Stimulated activated CD4-positive, alpha-beta T cell treated with anti-CD3 and anti-CD28 coated beads, Interleukin-1b, Interleukin-23, amount 100 ng/mL, for 1 hour (primary cell): ENCODE measurements at places on chromosomes 12 and 14.

GRCh38 chr12:91874086-91874865 lies 271.4 kb downstream of the BTG1 start:
- DNase-seq: no peak

GRCh38 chr12:3195337-3195736 lies 118.2 kb downstream of the TSPAN9 start:
- no peak for DNase-seq

DNA sequence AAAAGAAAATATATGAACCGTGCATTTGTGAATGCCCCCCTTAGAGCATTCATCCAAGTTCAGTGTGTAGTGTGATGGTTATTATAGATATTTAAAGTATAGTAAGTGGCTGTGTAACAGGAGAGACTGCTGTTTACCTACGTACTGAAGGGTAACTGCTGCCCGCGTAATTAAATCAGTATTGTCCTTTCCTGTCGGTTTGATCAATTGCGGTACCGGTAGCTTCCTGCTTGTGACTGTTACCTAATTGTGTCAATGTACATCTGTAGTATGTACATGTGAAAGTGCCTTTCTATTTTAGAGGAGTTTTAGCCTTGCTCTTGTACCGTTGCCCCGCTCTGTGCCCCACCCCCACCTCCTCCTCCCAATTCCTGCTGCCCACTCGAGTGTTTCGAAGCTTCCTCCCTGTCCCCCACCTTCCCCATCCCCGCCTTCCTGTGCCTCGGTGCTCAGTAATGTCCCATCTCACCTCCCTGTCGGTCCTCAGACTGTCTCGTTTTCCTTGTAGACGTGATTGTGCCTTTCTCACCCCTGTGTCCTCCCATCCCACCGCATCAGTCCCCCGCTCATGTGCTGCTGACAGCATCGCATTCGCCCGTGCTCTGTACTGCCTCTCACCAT lies 75.0 kb downstream of the KICS2 start:
- DNase-seq: no peak

DNA sequence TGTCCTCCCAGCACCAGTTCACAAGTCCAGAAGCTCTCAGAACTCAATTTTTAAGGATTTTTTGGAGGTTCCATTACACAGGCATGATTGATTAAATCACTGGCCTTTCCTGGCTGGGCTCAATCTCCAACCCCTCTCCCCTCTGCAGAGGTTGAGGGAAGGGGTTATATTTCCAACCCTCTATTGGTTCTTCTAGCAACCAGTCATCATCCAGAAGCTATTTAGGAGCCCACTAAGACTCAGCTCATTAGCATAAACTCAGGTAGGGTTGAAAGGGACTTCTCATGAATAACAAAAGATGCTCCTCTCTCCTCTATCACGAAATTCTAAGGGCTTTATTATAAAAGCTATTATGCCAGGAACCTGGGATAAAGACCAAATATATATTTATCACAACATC lies 41.5 kb downstream of the SPPL3 start:
- DNase-seq: no peak

DNA sequence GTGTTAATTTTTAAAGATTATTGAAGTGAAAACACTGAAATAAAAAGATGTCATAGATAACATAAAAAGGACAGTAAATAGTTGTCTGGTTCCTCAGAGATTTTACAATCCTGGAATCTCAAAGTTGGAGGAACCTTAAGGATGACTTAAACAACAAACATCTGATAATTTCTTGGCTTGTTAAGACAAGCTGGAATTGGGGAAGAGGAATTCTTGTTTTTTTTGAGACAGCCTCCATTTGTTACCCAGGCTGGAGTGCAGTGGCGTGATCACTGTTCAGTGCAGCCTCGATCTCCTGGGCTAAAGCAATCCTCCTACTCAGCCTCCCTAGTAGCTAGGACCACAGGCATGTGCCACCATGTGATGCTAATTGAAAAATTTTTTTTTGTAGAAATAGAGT lies 2.3 kb downstream of the ZNF410 start:
- DNase-seq: no peak

- no peak for DNase-seq
These were observed 18.8 kb downstream of the NCKAP5L start for GRCh38 chr12:49809381-49809905.

DNA sequence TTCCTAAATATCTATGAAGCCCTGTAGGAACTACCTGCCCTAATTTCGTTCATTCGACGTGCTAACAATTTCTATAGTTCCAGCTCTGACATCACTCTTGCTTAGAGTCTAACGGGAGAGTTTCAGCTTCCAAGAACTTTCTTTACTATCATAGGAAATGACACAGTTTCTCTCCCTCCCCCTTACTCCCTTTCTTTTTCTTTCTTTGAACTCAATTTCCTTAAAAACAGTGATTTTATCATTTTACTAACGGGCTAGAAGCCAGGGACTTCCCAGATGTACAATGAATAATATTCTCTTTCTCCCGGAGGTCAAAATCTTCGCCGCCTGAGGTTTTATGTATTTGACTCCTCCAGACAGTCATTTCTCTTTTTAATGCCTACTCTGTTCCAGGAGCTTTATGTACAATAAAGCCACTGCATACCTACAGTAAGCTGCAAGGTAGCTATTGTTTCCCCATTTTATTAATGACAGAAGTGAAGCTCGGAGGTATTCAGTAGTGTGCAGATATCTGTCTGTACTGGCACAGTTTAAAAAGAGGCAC lies 15.7 kb downstream of the SMCO2 start:
- DNase-seq: no peak

GRCh38 chr12:104323899-104324298 lies 20.4 kb downstream of the EID3 start:
- DNase-seq: no peak

DNA sequence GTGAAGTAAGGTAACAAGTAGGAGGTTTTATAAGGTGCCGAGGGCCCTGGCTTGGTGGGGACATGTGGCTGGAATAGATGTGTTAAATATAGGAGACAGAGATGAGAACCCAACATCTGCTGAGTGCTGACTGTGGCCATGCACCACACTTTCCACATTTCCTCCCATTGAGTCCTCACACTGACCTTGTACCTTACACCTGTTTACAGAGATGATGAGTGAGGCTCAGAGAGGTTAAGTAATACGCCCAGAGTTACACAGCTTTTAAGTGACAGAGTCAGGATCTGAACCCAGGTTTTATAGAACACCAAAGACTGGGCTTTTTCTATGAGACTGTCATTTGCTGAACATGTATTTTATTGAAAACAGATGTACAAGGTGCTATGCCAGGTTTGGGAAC lies 70.8 kb upstream of the LTA4H start:
- no peak for DNase-seq

DNA sequence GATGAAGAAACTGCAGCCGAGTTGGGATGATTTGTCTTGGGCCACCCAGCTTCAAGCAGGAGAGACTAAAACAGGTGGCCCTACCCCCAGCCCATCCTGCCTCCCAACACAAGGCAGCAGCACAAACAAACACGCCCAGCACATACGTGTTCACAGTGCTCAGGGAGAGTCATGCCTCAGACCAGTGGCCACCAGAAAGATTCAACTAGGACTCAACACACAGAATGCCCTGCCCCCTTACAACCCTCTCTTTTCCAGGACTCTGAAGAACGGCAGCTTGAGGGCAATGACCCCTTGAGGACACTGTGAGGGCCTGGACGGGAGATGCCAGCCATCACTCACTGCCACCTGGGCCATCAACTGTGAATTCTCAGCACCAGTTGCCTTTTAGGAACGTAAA lies 75.0 kb downstream of the NT5DC3 start:
- no peak for DNase-seq

DNA sequence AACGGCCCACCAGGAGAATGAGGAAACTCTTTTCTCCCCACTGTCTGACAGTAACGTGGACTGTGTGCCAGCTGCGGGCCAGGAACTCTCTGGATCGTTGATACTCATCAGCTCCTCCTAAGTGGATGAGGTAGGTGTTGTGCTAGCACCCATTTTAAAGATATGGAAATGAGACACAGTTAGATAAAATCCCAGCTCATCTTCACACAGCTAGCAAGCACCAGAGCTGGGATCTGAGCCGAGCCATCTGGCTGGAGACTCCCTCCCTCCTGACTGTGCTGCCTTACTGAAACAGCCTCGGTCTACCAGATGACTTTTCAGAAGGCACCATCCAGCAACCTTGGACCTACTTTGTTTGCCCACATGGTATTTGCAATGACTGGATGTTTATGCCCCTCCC lies 49.2 kb downstream of the TMEM132D start:
- DNase-seq: no peak

- DNase-seq: no peak
These were observed 5.4 kb upstream of the GPR84 start for GRCh38 chr12:54369597-54370131.

- no peak for DNase-seq
These were observed 170.6 kb upstream of the DIO2 start for GRCh38 chr14:80381807-80382363.

DNA sequence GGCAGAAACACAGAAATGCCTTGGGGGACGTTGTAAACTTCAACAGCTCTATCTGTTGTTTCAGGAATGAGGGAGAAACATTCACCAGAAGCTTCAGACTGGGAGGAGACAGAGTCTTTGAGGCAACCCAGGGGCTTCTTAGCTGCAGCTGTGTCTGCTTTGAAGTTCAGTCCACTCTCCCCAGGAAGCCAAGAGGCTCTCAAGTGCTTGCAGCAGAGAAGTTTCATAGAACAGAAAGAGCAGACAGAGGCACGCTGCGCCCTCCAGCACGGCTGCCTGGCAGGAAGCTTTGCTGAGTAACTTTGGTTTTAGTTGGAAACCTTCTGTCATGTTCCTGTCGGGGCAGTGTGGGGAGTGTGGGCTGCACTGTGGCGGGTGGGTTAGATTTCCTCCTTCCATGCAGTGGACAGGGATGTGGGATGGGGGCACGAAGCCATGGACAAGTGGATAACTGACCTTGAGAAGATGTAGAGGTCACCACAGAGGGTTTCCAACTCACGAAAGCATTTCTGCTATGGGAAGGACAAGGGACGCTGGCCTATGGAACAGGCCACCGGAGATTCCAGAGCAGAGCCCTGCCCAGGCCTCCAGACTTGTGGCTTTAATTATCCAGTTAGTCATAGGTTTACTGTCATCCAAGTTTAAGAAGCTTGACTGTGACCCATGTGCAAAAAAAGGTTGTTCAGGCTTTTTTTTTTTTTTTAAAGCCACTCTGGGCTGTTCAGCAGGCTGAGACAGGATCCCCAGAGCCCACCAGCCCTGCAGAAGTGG lies 107.7 kb downstream of the ARF6 start:
- peak; percentile 60 for DNase-seq

DNA sequence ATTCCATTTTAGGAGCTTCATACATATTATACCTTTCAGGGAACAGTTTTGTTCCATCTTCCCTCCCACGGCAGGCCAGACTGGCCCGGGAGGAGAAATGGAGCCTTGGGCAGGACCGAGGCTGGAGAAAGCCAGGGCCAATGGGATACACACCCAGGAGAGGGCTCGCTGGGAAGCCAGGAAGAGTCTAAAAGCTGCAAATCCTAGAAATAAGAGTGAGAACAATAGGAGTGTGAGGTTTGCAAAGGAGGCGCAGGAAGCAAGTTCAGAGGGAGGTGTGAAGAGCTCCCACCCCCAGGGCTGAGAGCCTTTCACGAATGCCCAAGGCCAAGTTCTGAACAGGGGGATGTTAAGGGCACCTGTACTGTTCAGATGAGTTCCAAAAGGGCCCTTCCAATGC lies 67.5 kb upstream of the CPSF6 start:
- no peak for DNase-seq

DNA sequence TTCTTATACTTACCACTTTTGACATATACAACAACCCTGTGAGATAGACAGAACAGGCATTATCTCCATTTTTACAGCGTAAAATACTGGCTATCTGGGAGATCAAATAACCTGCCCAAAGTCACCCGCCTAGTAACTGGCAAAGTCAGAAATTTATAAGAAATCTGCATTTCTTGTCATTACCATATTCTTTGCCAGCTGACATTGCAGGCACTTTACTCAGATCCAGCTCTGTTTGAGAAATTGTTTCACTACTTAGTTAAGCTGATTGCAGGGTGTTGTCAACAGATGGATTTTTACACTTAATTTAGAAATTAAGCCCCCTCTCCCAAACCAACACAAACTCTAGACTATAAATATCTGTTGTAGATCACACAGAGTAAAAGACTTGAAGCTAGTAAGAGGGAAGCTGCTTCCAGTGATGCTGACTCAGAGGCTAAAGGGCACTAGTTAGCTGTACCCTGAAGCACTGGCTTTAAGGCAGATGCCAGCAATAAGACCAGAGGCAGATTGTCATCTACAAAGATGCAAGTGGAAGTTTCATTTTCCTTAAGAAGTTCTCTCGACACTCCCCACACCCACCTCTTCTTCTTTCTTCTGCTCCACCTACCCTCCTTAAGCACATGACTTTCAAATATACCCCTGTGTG lies 153.1 kb downstream of the ANO6 start:
- DNase-seq: no peak

DNA sequence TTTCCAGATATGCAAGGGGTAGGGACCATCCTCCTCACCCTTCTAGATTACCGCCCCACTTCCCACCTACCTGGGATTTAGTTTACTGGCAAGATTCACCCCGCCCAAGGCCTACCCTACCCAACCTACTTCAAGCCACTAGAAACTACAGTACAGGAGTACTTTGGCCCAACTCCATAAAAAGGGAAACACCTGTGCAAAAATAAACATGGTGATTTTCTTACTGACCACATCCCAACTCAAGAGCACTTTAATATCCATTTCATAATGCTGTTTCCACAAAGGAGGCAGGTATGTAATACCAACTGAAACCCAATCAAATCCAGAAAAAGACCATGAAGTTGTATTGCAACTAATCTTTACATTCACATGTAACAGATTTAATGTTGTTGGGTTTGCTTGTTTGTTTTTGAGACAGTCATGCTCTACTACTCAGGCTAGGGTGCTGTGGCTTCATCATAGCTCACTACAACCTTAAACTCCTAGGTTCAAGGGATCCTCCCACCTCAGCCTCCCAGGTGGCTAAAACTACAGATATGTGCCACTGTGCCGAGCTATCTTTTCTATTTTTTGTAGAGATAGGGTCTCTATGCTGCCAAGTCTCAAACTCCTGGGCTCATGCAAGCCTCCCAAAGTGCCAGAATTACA lies 41.7 kb upstream of the RAP1B start:
- no peak for DNase-seq

GRCh38 chr14:54253195-54253947 lies 143.4 kb upstream of the CDKN3 start:
- DNase-seq: no peak

GRCh38 chr12:64466178-64466577 lies 14.3 kb downstream of the TBK1 start:
- no peak for DNase-seq

- DNase-seq: no peak
These were observed 61.7 kb upstream of the RFLNA start for GRCh38 chr12:124233041-124233796.

DNA sequence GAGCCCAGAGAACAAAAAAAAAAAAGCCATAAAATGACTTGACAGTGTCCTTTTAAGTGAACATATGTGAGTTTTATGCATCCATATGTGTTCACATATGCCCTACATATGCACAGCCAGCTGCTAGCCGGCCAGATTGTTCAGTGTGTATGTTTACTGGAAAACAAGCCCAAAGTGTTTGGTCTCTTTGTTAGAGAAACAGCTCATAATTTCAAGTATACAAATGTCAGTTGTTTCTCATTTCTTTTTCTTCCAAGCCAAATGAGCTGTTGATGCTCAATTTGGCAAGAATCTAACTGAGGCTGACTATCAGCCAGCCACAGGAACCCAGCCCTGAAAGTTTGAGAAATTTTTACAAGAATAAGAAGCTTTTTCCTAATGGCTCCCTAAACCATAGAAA lies 60.8 kb upstream of the TSPAN8 start:
- DNase-seq: no peak
